ENCODE measurements at places on chromosomes 2 and 18.

- no peak for DNase-seq
These were observed 35.7 kb upstream of the POLE4 start for GRCh38 chr2:74922592-74923227.

DNA sequence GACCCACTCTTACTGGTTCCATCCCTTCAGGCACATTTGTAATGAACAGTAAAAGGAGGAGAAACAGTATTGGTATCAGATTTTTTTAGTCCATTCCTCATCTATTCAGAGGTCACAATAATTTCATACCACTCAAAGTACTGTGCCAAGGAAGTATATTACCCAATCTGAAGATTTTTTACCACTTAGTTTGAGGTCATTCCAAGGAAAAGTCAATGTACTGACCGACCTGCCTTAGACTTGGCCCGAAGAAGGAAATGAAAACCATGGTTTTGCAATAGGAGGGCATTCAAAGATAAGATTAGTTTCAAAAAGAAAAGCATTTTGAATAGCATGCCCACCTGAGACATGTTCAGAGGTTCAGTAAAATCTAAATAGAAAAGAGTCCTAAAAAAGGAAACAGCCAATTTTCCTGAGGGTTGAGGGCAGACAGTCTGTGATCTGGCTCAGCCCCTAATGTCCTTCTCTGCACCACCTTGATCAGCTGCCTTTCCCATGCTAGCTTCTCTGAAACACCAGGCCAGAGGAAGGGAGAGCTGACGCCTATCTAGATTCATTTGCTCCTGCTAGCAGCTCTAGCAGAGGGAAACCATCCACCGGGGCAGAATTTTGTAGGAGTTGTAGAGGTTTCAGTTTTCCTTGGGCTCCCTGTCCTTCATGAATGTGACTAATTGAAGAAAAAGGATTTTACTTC, 107.3 kb upstream of the FZD5 start:
- no peak for DNase-seq

GRCh38 chr2:191748059-191748461, 70.1 kb downstream of the NABP1 start:
- no peak for DNase-seq

DNA sequence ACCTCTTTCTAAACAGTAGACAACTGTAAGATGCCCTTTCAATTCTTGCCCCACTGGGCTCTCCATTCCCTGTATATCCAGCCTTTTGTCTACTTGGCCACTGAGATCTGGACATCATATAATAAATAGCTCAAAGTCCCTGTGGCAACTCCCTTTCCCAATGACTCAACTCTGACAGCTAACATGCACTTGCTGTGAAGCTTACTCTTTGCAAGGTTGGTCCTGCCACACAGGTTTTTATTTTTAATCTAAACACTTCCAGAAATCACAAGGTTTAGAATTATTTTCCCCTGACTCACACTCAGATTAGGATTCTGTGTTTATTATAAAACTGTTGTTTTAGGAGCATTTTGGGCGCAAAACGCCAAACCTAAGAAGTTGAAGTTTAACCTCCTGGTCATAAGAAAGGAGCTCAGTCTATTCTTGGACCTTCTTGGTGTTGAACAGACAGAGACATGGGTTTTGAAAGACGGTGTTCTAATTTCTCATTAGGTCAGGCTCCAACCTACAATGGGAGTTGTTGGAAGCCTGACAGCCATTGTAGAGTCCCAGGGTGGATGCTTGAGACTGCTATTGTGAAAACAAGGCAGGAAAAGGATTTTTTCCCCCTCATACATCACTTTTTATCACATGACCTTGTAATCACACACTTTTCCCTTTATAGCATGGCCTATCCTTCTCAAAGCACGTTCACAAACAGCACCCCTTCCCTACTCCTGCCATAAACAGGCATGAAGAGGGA, 124.7 kb upstream of the SERPINE2 start:
- DNase-seq, result no peak

- DNase-seq, result no peak
These were observed 39.7 kb downstream of the UBE2F start for GRCh38 chr2:238006510-238006909.

DNA sequence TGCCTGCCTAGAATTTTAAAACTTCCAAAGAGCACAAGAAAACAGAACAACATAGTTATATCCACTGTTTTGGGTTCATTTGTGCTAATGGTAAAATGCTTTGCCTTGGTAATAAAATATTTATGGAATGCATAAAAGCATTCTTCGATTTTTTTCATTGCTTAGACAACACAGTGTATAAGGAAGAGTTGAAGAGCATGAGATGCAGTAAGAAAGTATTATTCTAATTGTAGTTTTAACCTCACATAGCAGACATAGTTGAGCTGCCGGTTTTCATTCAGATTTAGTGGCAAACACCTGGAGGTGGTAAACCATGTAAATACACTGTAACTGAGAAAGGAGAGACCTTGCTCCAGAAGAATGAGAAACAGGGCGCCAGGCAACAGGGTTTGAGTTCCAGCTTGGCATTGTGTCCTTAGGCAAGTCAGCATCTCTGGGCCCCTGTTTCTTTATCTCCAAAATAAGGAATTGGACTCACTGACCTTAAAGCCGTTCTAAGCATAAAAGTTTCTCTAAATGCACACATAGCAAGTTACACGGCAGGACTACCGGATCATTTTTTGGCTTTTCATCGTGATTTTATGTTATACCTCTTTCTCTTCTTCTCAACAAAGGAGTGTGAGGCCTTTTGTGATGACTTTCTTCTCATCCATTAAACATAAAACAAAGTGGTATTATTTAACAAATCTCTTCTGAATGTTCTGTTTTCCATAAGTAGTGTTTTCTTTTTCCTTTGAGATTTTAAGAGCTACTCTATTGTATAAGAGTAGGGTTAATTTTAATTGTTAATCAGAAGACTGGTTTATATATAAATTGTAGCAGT, 7.9 kb downstream of the UGP2 start:
- no peak for DNase-seq

DNA sequence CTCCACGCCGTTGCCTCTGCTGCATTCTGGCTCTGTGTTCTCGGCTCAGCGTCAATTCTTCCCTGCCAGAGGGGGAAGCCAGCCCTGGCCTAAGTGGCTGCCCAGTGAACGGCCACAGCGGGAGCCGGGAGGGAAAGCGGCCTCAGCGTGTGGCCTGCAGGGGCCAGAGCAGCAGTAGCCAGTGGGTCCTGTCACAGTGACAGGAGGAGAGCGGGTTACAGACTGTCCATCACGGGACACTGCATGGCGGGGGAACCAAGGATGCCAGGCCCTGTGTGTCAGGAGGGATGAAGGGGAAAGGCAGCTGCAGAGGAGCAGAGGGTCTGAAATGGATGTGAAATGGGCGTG, 39.7 kb downstream of the PDIA6 start:
- no peak for DNase-seq
